ENCODE measurements at places on chromosomes 5 and 9. TPM values are rescaled to one million over a fixed set of nuclear protein-coding genes. Genes with fewer than 3 reads are reported as not detected.

DNA sequence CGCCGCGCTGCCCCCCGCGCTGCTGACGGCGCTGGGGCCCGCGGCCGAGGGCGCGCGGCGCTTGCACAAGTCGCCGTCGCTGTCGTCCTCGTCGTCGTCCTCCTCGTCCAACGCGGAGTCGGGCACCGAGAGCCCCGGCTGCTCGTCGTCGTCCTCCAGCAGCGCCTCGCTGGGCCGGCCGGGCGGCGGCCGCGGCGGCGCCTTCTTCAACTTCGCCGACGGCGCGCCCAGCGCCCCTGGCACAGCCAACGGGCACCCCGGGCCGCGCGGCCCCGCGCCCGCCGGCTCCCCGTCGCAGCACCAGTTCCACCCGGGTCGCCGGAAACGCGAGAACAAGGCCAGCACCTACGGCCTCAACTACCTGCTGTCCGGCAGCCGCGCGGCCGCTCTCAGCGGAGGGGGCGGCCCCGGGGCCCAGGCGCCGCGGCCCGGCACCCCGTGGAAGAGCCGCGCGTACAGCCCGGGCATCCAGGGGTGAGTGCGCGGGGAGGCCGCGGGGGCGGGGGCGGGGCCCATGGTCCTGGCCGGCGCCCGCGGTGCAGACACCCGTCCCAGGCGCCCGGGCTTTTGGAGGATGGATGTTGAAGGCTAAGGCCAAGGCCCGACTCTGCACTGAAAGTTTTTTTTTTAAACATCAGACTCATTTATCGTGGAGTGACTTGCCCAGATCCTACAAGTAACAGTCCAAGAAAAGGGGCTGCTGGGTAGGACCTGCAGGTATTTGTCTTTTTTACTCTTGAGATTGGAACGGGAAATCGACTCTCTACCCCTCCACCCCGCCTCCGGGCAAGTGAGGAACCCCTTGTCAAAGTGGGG is 1.2 kb downstream of the TENT4A start:
- peaks cover 28% of the 10 kb centered on the region for H3K4me1 ChIP-seq
- DNase-seq, result peak; percentile 57
- H3K36me3 ChIP-seq, result no peaks in the 10 kb centered on the region
- H3K27me3 ChIP-seq, result no peaks in the 10 kb centered on the region
- peak overlapping the region; percentile 48 for H3K27ac ChIP-seq

DNA sequence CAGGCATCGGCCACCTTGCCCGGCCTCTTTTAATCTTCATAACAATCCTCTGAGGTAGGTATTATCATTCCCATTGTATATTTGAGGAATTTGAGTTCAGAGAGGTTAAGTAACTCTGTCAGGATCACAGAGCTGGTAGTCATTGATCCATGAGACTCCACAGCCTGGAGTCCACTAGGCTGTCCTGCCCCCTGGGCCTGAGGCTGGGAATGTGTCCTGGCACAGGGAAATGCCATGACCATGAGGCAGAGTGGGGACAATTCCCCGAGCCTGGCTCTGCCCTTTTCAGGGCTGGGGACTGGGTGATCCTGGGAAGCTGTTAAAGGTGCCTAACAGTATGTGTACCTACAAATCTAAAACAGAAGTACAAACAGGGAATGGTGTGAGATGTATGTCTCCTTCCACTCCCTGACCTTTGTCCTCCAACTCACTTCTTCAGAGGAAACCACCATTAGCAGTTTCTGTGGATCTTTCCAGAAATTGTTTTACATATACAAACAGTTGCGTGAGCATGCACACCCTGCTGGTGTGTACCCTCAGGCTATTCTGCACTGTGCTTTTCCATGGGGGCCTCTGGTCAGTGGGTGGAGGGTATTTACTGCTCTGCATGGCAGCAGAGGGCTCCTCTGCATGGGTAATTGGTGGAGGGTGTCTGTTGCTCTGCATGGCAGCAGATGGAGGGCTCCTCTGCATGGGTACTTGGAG is 53.8 kb downstream of the NDST1 start:
- H3K27ac ChIP-seq, result peak overlapping the region; percentile 74
- H3K4me3 ChIP-seq, result no peak overlapping the region
- DNase-seq, result no peak
- H3K27me3 ChIP-seq, result no peaks in the 10 kb centered on the region
- peaks cover 15% of the 10 kb centered on the region for H3K4me1 ChIP-seq

DNA sequence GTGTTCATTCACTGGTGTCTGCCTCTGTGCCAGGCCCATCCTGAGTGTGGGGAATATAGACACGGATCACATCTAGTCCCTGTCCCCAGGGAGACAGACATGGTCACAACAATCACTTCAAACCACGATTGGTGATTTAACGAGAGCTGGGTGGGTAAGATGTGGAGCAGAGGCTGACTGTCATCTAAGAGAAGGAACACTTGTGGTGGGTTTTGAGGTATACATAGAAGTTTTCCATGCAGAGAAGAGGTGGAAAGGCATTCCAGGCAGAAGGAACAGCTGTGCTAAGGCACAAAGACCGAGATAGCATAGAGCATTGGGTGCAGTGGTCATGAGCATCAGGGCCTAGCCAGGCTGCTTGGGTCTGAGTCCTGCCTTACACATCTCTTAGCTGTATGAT is 22.7 kb upstream of the WDR38 start:
- no peaks in the 10 kb centered on the region for H3K36me3 ChIP-seq
- H3K4me1 ChIP-seq, result peaks cover 17% of the 10 kb centered on the region
- H3K27me3 ChIP-seq, result peaks cover 6% of the 10 kb centered on the region
- H3K4me3 ChIP-seq, result no peak overlapping the region
- no peak for DNase-seq

Gene ELOVL7
- 41.8 TPM for total RNA-seq

DNA sequence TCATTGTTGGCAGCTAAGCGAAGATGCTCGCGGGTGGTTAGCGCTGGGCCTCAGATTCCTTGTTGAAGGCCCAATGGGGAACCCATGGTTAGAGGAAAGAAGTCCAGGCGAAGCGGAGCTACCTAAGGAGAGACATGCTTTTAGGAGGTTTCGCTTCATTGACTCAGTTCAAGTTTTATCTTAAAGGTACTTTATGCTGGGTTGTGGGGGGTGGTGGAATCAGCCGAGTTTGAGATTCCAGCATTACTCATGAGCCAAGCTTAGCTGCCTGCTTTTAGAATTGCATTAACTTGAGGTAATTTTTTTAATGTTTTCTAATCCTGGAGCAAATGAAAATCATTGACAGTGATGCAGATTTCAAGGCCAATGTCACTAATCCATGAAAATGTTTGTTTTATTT is 16.1 kb downstream of the MEGF10 start:
- DNase-seq, result no peak
- H3K36me3 ChIP-seq, result no peaks in the 10 kb centered on the region
- no peaks in the 10 kb centered on the region for H3K4me1 ChIP-seq
- H3K27ac ChIP-seq, result no peak overlapping the region
- H3K4me3 ChIP-seq, result no peak overlapping the region

Gene DMGDH
- 0.16 TPM for total RNA-seq

Gene THOC3
- total RNA-seq, result 74.5 TPM

- H3K36me3 ChIP-seq, result no peaks in the 10 kb centered on the region
- no peak overlapping the region for H3K27ac ChIP-seq
- H3K4me1 ChIP-seq, result no peaks in the 10 kb centered on the region
These were observed 81.3 kb downstream of the SMARCA2 start for GRCh38 chr9:2096376-2096970.
